Thoracic aorta (tissue), 2 donors: ENCODE measurements at places on chromosomes 3 and 15. TPM values are rescaled to one million over a fixed set of nuclear protein-coding genes. Genes with fewer than 3 reads are reported as not detected.

GRCh38 chr3:60158035-60158434 is 1093.2 kb downstream of the FHIT start:
- no peak for DNase-seq

GRCh38 chr15:82831894-82832600 is 22.6 kb downstream of the WHAMM start:
- no peak for DNase-seq

- no peak for DNase-seq
Measured at GRCh38 chr3:4314688-4315087, 11.5 kb downstream of the SETMAR start.

DNA sequence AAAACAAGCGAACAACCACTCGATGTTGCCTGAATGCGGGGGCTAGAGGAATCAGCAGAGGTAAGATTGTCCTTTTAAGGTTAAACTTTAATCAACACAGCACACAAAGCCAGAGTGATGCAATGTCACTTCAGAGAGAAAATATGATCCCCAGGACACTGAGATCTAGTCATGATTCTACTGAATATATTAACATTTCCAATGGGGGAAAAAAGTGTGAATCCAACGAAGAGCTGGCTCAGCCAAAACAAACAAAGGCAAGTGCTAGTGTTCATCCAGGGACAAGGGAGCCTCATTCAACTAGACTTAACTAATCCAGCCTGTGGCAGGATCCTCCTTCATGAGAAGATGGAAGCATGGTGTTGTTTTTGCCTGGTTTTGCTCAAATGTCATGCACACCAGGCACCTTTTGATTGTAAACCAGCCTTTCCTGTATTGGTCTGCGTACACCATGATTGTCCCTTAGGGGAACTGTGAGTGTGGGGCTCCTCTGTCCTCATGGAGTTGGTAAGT is 35.8 kb downstream of the SCG5 start:
- DNase-seq, result no peak

DNA sequence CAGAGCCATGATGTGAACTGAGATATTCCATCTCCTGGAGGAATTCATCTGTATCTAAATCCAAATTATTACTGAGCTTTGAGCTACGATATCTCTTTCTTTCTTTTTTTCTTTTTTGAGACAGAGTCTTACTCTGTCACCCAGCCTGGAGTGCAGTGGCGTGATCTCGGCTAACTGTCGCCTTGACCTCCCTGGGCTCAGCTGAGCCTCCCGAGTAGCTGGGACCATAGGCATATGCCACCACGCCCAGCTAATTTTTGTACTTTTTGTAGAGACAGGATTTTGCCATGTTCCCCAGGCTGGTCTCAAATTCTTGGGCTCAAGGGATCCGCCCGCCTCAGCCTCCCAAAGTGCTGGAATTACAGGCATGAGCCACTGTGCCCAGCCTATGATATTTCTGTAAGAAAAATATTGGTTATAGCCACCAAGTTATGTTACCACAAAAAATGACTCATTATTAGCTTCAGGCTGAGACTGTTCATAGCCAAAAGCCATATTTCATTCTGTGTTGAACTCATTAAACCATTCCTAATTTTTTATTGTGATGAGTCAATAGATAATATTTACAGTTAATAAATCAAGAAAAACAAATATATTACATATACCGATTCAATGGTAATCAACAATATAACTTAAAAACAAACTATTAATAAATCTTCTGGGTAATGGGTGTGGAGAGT is 27.1 kb upstream of the SLC30A4 start:
- no peak for DNase-seq

DNA sequence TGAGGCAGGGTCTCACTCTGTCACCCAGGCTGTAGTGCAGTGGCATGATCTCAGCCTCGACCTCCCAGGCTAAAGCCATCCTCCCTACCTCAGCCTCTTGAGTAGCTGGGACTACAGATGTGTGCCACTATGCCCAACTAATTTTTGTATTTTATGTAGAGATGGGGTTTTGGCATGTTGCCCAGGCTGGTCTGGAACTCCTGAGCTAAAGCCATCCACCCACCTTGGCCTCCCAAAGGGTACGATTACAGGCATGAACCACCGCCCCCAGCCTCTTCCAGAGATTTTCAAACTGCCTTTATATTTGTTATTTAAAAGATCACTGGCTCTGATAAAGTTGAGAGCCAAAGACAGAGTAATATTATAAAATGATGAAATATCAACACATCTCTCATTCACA is 37.3 kb downstream of the BSN start:
- no peak for DNase-seq

- no peak for DNase-seq
Measured at GRCh38 chr15:96374499-96374898, 44.0 kb downstream of the NR2F2 start.

DNA sequence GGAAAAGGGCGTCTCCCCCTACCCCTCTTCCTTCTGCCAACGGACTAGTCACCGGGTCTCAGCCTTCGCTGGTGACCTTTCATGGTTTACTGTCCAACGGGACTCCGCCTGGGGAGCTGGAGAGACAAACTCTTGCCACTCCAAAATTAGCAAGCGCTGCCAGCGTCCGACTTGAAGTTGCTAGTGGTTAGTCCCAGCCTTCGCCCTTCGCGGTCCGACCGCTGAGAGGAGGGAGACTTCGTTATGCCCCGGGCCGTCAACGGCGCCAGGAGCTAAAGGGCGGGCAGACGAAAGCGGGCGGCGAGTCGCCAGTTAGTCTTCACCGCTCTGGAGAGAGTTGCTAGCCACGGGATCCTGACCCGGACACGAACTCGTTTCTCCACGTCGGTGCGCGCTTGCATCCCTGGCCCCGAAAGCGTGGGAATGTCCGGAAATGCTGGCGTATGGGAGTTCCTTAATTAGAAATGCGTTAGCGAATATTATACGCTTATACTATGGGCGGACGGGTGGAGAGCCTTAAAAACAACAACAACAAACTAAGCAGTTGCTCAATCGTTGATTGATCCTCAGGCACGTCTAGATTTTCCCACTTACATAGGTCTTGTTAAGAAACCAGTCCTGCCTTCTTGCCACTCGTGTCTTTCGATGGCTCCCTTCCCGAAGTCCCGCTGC is 716 bp downstream of the SMC4 start:
- no peak for DNase-seq

- DNase-seq, result no peak
Measured at GRCh38 chr15:26838742-26839460, 28.0 kb upstream of the GABRA5 start.

GRCh38 chr15:48582452-48583247 is 62.9 kb downstream of the FBN1 start:
- DNase-seq, result no peak

- no peak for DNase-seq
Measured at GRCh38 chr15:43777267-43777914, 625 bp upstream of the ELL3 start.

- DNase-seq, result peak; percentile 36
Measured at GRCh38 chr3:127035677-127036076, 52.8 kb downstream of the PLXNA1 start.

DNA sequence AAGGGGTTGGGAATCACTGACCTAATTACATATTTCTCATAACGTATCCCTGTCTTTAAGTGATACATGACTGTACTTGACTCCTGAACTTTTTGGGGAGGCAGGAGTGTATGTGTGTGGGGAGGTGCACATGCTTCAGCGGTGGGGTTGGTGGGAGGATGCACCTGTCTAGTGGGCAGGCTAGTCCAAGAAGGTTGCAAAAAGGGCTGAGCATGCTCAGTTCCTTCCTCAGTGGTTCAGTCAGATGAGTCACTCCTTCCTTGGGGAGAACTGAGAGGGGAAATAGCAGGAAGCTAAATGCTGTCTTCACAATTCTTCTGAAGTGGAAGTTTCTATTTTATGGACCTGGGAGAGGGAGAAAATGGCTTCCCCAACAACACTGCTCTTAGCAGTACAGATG is 24.6 kb upstream of the AP4E1 start:
- DNase-seq, result no peak

- no peak for DNase-seq
Measured at GRCh38 chr3:61903931-61904657, 342.7 kb downstream of the PTPRG start.

- DNase-seq, result no peak
Measured at GRCh38 chr15:62647202-62647842, 395.2 kb upstream of the TPM1 start.

DNA sequence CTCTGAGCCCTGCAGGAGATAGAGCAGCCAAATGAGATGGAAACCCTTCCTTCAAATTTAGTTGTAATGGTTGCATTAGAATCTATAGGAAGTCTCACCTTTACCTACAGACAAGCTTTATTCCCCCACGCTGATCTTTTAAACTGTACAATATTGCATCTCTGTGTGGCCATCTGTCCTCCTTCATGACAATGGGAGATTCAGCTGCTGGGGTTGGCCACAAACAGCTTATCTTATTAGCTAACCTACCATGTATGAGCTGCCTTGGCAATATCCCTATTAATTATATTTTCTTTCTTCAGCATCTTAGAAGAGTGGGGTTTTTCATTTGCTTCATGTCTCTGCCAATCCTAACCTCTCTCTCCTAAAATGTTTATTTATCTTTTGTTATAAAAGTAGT is 238.7 kb upstream of the NR2E3 start:
- no peak for DNase-seq

- DNase-seq, result no peak
Measured at GRCh38 chr3:132654721-132655120, 4.9 kb downstream of the ACAD11 start.

DNA sequence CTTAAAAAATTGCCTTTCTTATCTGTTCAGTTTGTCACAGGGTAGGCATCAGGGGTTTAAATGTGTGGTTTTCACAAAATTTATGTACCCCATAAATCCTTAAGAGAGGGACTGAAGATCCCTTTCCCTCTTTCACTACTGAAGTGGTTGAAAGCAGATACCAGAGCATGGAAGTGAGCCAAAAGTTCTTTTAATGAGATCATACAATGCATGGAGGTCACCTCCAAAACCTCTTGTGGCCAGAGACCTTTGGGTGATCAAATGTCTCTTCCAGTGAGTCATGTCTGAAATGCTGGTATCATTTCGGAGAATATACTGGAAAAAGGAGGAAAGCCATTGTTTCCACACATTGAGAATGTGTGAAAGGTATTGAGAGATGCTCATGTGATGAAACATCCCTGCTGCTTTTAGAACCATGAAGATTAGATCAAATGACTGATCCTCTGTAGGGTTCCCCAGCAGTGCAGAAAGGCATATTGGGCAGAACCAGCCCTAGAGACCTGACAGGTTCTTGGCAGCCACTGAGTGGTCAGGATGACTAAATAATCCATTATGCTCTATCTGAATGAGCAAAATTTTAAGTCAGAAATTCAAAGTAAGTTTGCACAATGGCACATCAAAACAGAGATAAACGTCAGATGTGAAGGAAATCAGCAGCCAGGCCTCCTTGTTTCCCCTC is 165.8 kb upstream of the SLC2A2 start:
- DNase-seq, result no peak

- DNase-seq, result no peak
Measured at GRCh38 chr3:19065027-19065426, 83.3 kb upstream of the KCNH8 start.

Gene PSMA4
- 66.2 TPM for total RNA-seq

Gene AGBL1
- not detected for total RNA-seq

Gene PLXND1
- total RNA-seq, result 207 TPM

Gene GATM
- total RNA-seq, result 27.6 TPM

Gene TTLL13
- not detected for total RNA-seq

Gene IL17RE
- 11.9 TPM for total RNA-seq

Gene BSN
- total RNA-seq, result 0.35 TPM

Gene TNFAIP8L3
- 33.3 TPM for total RNA-seq
